ENCODE measurements at places on chromosomes 2 and 18.

- no peak for DNase-seq
These were observed 4.9 kb downstream of the TM4SF20 start for GRCh38 chr2:227374158-227374557.

DNA sequence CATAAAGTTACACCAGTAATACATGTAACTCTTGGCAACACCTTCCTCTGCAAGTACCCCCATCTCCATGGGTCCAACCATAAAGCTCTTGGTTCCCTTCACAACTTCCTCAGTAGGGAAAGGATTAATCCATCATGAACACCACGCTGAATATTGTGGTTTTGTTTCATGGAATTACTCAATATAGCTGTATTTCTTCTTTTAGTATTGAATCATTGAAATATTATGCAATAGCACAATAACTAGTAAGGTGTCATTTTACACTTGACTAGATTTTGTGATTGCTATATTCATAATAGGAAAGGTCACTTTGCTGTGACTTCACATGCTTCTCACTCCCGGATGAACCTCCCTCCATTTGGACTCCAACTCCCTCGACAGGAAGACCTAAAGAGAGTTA is 29.7 kb upstream of the PID1 start:
- DNase-seq: no peak

DNA sequence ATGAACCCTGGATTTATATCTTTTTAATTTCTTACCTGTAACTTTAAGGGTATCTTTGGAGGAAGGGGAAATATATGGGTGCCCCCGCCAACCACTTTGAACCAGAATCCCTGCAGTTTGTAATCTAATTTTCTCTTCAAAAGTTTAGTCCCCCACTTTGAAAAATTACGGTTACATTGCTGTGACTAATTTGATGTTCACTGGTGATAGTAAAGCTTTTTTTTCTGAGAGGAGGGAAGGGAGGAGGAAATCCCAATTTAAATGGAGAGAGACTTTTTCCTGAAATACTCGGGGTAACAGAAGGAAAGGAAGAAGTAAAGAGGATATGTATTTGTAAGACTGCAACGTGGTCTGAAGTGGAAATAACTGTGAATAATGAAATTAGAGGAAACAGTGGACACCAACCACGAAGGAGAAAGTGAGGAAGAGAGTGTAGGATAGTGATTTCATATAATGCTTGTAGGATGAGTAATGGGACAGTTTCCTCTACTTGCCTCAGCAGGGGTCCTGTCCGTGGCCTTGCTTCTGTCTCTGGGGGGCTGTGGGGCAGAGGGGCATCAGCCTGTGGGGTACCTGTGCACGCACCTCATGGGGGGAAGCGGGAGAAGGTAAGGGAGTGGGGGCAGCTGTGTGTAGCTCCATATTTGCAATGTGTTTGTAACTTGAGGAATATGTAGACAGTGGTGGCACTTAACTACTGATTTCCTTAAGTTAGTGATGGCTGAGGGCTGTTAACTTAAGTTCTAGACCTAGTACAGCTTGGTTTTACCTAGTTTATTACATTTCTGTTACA is 161.1 kb downstream of the LTBP1 start:
- no peak for DNase-seq

DNA sequence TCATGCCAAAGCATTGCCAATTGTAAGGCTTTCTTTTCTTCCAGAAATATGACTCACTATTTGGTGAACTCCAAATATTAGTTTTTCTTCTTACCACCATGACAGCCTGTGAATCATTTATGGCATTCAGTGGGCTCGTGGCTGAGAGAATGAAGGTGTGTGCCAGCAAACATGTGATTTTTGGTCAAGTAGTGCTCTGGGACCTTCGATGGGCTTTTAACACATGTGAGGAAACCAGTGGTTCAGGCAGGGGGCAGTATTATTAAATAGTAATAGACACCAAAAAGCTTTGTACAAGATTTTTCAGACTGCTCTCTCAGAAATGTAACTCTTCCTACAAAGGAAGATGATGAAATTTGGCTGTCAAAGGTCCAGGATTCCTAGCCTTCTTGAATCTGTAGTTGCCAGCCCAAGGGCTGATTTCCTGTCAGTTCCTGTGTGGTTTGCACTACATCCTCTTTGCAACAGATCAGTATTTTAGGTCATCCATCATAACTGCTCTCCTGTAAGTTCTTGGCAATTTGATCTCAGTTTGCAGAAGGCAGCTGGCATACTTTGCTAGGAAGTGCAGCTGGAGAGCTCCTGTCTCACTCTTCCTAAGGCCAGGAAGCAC is 64.3 kb downstream of the BABAM2 start:
- peak; percentile 46 for DNase-seq

GRCh38 chr2:79355569-79355968 is 157.3 kb upstream of the CTNNA2 start:
- DNase-seq: no peak

GRCh38 chr2:118850168-118850900 is 2.9 kb upstream of the EN1 start:
- no peak for DNase-seq

GRCh38 chr2:190720691-190721090 is 71.8 kb downstream of the NAB1 start:
- DNase-seq: no peak

DNA sequence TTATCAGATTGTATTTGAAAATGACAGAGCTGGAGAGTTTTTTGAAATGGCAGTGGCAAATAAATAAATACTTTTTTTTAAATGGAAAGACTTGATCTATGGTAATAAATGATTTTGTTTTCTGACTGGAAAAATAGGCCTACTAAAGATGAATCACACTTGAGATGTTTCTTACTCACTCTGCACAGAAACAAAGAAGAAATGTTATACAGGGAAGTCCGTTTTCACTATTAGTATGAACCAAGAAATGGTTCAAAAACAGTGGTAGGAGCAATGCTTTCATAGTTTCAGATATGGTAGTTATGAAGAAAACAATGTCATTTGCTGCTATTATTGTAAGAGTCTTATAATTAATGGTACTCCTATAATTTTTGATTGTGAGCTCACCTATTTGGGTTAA is 30.9 kb downstream of the CD28 start:
- DNase-seq: no peak

- DNase-seq: no peak
These were observed 36.1 kb downstream of the RNF152 start for GRCh38 chr18:61856678-61857077.

DNA sequence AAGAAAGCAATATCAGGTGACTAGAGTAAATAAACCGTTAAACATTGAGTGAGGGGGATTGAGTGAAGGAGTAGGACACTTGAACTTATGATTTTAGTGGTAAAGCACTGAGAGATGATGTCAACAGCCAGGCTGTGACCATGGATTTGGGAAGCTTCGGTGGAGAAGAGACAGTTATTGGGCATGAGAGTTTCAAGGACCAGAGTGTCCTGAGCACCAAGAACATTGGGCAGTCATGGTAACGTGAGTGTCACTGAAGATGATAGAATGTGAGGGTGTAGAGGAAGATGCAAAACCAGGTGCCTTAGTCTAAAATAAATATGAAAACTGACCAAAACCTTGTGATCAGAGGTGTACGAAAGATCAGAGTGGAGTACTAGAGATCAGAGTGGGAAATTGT is 248.1 kb downstream of the ASXL3 start:
- no peak for DNase-seq

DNA sequence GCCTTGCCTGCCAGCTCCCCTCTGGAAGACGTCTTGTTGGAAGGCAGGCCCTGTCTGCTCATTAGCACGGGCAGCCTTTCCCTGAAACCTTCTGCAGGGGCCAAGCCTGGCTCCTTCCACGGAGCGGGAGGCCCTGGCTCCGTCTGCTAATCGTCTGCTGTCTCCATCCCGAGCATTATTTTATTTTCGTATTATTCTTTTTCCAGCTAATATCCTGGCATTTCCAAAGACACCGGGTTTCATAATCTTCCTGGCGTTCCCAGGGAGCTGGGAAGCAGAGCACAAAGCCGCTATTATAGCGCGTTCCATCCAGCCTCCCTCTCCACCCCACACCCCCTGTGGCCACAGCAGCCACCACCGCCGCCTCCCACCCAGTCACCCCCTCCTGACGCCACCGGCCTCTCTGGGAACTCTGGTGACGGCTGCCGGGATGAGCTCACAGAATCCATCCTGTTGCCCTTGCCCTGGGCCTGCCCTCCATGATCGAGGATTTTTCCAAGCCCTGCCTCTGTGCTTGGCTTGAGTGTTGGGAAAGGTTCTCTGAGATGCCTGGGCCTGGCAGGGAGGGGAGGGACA is 125.5 kb downstream of the DYSF start:
- peak; percentile 39 for DNase-seq

DNA sequence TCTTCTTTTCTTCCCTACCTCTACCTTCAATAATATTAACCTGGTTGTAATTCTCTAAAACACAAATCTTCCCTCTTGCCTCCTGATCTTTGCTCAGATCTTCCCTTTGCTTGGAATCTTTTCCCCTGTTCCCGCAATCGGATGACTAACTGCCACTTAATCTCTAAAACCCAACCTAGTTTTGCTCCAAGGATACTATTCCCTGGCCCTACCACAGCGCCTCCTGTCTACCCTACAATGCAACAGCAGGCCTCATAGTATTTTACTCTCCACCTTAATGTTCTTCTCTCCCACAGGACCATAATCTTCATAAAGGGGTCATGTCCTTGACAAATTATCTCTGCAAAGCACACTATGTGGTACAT is 246.8 kb upstream of the TNP1 start:
- no peak for DNase-seq

- DNase-seq: no peak
These were observed 376.6 kb upstream of the TRIB2 start for GRCh38 chr2:12340164-12340563.

- no peak for DNase-seq
These were observed 68.6 kb upstream of the SPOPL start for GRCh38 chr2:138432971-138433370.

DNA sequence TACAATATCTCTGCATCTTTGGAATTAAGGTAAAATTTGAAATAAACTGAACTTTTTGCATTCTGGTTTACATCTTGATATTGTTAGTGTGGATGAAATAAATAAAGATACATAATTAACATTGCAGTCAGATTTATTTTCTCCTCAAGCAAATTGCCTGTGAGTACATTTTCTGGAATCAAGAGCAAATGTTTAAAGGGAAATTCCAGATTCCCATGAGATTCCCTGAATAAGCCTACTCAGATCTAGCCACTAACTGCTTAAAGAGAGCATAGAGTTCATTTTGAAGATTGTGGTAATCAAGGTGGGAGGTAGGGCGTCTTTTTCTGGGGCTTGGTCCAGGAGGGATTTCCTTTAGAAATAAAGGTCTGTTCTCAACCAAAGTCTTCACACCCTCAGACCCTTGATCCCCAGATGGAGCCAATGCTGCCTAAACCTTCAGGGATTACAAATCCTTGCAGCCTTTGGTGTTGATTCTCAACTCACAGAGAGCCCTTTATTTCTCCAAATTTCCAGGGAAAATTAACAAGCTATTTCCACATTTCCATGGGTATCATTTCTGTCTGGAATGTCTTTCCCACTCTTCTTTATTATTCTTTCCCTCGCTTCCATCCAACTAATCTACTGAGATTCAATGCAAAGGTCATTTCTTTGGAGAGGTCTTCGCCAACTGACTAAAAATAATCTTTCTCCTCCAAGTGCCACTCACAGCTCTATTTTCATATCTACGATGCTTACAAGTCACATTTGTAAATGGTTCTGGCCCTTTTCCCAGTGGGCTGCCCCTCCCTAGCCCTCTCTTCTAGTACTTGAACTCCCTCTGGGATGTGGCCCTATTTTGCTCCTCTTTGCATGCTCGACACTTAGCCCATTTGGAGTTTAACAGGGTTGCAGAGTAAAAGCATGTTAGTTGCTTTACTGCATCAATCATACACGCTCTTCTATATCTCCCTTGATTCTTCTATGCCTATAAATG is 79.8 kb upstream of the SPATS2L start:
- DNase-seq: no peak

- no peak for DNase-seq
These were observed 164.7 kb downstream of the GRB14 start for GRCh38 chr2:164456619-164457018.

DNA sequence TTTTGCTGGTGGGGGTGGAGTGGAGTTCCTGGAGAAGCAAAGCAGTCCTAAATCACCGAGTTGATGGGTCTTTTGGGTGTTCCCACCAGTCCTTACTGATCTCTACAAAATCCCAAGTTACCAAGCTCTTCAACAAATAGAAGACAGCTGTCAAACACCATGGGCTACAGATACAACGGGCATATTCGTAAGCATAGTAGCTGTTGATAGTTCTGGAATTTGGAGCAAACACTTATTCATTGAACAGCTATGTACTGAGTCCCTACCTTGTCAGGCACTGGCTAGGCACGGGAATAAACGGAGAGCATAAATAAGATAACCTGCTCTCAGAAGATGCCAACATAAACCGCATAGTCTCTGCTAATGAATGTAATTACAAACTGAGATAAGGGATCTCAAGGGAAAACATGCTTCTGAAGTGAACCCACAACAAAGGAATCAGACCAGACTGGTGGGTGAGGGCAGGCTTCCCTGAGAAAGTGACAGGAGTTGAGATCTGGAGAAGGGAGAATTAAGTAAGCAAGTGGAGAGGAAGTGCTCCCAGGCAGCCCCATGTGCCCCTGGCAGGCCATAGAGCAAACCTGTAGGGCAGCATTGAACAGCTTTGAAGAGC is 947 bp upstream of the ANKRD44 start:
- DNase-seq: no peak

DNA sequence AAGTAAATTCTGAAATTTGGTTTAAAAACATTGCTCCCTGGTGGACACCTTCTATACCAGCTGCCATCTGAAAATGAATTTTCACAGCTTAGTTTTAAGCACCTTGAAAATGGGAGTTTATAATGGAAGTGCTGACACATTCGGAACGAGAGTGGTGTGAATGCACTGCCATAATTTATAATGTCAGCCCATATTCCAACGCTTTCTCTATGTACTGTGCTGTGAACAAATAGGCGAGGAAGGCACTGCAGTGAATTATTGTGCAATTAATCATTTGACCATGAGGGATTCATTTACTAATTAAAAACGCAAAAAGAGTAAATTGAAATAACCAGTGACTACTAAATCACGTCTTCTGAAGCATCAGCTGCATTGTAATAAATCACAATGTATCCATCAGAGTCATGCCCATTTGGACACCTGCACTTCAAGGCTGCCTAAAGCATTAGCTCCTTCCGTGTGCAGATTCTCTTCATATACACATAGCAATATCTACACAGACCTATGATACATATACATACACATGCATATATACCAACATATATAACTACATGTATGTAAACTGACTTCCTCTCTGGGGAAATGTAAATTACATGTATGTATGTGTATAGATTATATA is 699.8 kb downstream of the GALR1 start:
- no peak for DNase-seq

GRCh38 chr18:79864006-79864725 is 66.4 kb downstream of the KCNG2 start:
- no peak for DNase-seq

DNA sequence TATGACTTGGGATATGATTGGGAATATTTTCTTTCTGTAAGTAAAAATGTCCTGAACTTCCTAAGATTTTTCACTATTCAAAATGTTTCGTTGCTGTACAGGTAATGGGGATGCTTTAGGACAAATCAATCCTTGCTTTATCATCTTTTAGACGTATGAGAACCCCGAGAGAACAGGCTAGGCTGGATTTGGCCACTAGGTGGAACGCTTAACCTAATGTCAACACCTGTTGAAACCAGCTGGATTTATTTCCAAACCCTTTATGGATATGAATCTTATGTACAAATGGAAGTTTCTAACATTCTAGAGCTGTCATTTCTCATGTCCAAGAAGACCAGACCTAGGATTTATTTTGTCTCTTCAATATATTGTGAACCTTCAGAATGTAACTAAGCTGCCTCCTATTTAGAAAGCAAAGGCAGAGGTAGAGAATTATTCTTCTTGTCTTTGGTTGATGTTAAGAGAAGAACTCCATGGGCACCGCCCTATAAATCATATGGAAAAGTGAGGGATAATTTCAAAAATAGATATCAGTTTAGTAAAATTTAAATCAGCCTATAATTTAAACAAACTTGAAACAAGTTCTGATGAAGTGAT is 96.7 kb downstream of the PMAIP1 start:
- no peak for DNase-seq

Measured in left lung (tissue), 14 donors.